ENCODE measurements at places on chromosomes 1 and 21. TPM values are rescaled to one million over a fixed set of nuclear protein-coding genes. Genes with fewer than 3 reads are reported as not detected.

DNA sequence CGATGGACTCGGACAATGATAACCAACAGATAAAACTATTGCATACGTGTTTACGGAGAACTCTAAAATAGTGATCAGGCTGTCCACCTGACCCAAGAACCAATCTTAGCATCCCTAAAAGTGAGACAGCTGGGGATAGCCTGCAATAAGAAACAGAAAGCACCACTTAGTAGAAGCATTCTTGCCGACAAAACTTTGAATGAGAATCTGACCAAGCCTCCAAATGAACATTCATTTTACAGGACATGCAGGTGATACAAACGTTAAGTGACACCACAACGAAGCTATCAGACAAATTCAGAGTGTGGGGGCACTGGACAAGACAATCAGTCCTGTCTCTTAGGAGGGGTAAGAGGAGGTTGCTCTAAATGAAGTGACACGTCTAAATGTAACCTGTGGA, 1.2 kb downstream of the PSMG1 start:
- no peaks in the 10 kb centered on the region for H3K27me3 ChIP-seq
- peaks cover 22% of the 10 kb centered on the region for H3K4me1 ChIP-seq
- H3K4me3 ChIP-seq = peak overlapping the region; percentile 80
- no peak overlapping the region for H3K27ac ChIP-seq
- DNase-seq = no peak
- H3K36me3 ChIP-seq = no peaks in the 10 kb centered on the region

- no peak for DNase-seq
- no peak overlapping the region for H3K4me3 ChIP-seq
- peaks cover 5% of the 10 kb centered on the region for H3K4me1 ChIP-seq
Measured at GRCh38 chr1:203603940-203604591, 22.6 kb upstream of the ATP2B4 start.

DNA sequence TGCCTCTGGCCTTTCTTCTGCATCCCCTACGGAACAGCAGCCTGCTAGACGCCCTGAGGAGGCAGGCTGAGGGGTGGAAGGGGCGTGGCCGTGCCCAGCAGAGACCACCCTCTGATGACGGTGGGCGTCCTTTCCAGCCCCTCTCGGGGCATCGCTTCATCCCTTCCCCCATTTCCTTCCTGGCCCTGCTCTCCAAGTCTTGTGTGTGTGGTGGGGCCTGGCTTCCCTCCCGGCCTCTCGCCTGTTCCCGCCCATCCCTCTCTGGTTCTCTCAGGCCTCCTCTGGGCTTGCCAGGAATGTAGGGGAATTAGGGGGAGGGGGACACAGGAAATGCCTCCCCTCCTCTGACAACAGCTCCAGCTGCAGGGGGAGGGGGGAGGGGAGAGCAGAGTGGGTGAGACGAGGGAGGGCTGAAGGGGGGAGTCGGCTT, 51.1 kb downstream of the SKI start:
- H3K36me3 ChIP-seq = no peaks in the 10 kb centered on the region
- H3K27me3 ChIP-seq = no peaks in the 10 kb centered on the region
- H3K4me1 ChIP-seq = peaks cover 57% of the 10 kb centered on the region
- peak; percentile 75 for DNase-seq
- peak overlapping the region; percentile 81 for H3K27ac ChIP-seq

DNA sequence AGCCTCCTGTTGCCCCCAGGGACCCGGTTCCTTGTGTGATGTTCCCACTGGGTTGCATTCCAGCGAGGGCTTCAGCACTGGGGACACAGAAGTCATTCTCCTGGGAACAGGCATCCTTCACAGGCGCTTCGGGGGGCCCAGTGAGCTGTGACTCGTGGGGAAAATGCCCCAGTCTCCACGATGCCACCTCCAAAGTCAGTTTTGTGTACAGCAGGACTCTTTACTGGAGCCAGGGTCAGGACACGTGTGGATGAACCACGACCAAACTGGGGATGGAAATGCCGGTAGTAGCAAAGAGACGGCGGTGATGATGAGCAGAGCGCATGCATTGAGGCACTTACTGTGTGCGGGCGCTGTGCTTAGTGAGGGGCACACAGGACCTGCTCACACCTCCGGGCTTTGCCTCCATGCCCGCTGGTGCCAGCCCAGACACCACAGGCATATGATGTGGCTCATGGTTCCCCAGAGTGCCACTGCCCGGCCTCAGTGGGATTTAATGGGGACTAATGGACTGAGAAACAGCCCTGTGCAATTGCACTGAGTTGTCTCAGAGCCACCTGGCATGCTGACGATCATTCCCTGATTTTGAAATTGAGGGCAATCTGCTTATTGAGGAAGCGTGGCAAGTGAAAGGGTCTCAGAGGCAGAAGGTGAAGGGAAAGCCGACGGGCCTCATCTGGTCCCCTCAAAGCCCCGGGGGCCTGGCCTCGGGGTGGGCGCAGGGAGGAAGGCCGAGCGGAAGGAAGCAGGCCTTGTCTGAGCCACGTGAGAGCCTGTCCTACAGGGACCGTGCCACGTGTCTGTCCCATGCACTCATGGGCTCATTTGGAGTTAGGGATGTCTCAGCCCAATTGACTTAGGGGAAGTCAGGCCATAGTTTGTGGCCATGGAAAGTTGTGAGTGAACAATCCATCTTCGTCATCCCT, 91.4 kb downstream of the PDE9A start:
- H3K27me3 ChIP-seq = no peaks in the 10 kb centered on the region
- H3K4me3 ChIP-seq = no peak overlapping the region
- no peaks in the 10 kb centered on the region for H3K36me3 ChIP-seq
- H3K27ac ChIP-seq = no peak overlapping the region
- DNase-seq = peak; percentile 27

DNA sequence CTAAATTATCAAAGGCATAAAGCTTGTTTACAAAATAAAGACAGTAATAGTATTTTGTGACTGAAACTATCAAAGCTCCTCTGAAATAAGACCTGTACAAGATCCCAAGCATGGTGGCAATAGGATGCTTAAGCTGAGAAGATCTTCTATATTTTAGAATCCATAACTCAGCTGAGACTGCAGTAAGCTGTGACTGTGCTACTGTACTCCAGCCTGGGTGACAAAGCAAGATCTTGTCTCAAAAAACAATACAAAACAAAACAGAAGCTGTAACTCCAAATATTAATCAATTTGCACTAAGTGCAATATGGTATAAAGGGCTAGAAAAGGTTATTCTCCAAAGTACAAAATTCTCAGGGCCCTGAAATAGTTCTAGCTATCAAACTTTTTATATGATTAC, 55.8 kb upstream of the CPLANE2 start:
- H3K4me1 ChIP-seq = no peaks in the 10 kb centered on the region
- DNase-seq = no peak
- no peaks in the 10 kb centered on the region for H3K36me3 ChIP-seq
- no peaks in the 10 kb centered on the region for H3K27me3 ChIP-seq
- no peak overlapping the region for H3K27ac ChIP-seq

DNA sequence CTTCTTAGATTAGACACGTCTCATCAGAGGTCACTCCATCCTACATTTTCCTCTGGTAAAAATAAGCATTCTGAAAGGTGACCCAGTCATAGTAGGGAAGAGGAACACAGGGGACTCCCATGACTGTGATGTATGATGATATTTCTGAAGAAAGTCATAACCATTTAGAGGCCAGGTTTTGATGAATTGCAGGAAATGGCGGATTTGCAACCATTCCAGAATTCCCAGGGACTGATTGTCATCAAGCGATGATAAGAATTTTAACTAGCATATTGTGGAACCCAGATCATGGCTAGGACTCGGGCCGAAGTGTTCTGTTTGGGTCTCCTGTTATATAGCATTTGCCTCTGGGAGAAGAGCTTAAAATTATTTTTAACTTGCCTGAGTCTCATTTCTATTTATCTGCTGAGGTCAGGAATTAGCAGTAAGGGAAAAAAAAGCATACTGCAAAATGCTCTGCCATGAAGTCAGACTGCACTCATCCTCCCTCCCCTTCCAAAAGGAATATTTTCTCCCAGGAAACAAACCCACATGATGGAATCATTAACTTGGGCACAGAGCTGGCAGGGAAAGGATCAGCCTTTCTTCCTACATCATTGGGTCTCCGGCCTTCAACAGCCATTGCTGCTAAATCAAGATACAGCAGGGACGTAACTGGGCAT, 286.7 kb downstream of the HLX start:
- no peak overlapping the region for H3K27ac ChIP-seq
- peaks cover 64% of the 10 kb centered on the region for H3K4me1 ChIP-seq
- no peak overlapping the region for H3K4me3 ChIP-seq
- DNase-seq = no peak
- H3K36me3 ChIP-seq = no peaks in the 10 kb centered on the region
- H3K27me3 ChIP-seq = no peaks in the 10 kb centered on the region

The ANKRD65 gene
- total RNA-seq = 35.2 TPM

The TRIM67 gene
- not detected for total RNA-seq

The NFIA gene
- 43.1 TPM for total RNA-seq

All from left lung (tissue), 14 donors.